ENCODE measurements at places on chromosomes 2 and 18. TPM values are rescaled to one million over a fixed set of nuclear protein-coding genes. Genes with fewer than 3 reads are reported as not detected.

DNA sequence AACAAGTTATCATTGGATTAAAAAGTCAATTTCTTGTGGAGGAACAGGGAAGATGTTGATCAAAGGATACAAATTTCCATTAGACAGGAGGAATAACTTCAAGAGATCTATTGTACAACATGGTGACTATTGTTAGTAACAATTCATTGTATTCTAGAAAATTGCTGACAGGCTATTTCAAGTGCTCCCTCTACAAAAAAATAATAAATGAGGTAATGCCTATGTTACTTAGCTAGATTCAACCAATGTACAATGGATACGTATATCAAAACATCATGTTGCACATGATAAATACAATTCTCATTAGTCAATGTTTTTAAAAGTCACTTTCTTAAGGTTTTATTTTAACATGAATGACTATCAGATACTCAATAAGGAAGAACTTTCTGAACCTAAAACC, 33.5 kb downstream of the TFCP2L1 start:
- H3K27ac ChIP-seq: no peak overlapping the region
- H3K4me1 ChIP-seq: no peaks in the 10 kb centered on the region
- H3K36me3 ChIP-seq: no peaks in the 10 kb centered on the region
- DNase-seq: no peak
- H3K4me3 ChIP-seq: no peak overlapping the region

- no peaks in the 10 kb centered on the region for H3K27me3 ChIP-seq
- no peak for DNase-seq
- peaks cover 32% of the 10 kb centered on the region for H3K36me3 ChIP-seq
- H3K4me3 ChIP-seq: no peak overlapping the region
- peaks cover 19% of the 10 kb centered on the region for H3K4me1 ChIP-seq
- H3K27ac ChIP-seq: no peak overlapping the region
Measured at GRCh38 chr2:201344663-201345366, 12.3 kb downstream of the FLACC1 start.

- peaks cover 1% of the 10 kb centered on the region for H3K4me1 ChIP-seq
- DNase-seq: no peak
- H3K27me3 ChIP-seq: peaks cover 2% of the 10 kb centered on the region
- no peak overlapping the region for H3K4me3 ChIP-seq
- H3K27ac ChIP-seq: no peak overlapping the region
Measured at GRCh38 chr18:21181766-21182165, 60.3 kb upstream of the GREB1L start.

GRCh38 chr2:46260305-46260704, 36.9 kb upstream of the EPAS1 start:
- peaks cover 4% of the 10 kb centered on the region for H3K27me3 ChIP-seq
- peaks cover 5% of the 10 kb centered on the region for H3K4me1 ChIP-seq
- no peak for DNase-seq
- no peaks in the 10 kb centered on the region for H3K36me3 ChIP-seq
- H3K27ac ChIP-seq: no peak overlapping the region
- H3K4me3 ChIP-seq: no peak overlapping the region

DNA sequence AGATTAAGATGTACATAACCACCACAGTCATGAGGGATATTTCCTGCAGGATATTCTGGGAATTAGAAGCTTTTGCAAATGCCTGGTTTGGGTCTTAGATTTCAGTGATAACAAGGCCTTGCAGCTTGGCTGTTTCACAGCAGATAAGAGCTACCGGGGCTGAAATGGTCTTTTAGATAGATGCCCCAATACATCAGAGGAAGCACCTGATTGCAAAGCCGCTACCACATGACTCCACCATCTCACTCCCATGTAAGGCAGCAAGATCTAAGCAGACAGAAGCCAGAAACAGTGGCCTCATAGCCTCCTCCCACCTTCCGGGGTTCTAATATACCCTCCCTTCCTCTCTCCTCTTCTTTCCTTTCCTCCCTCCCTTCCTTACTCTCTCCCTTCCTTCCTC, 31.1 kb upstream of the EPG5 start:
- peaks cover 32% of the 10 kb centered on the region for H3K4me1 ChIP-seq
- DNase-seq: peak; percentile 27
- peak overlapping the region; percentile 70 for H3K27ac ChIP-seq
- no peaks in the 10 kb centered on the region for H3K27me3 ChIP-seq

DNA sequence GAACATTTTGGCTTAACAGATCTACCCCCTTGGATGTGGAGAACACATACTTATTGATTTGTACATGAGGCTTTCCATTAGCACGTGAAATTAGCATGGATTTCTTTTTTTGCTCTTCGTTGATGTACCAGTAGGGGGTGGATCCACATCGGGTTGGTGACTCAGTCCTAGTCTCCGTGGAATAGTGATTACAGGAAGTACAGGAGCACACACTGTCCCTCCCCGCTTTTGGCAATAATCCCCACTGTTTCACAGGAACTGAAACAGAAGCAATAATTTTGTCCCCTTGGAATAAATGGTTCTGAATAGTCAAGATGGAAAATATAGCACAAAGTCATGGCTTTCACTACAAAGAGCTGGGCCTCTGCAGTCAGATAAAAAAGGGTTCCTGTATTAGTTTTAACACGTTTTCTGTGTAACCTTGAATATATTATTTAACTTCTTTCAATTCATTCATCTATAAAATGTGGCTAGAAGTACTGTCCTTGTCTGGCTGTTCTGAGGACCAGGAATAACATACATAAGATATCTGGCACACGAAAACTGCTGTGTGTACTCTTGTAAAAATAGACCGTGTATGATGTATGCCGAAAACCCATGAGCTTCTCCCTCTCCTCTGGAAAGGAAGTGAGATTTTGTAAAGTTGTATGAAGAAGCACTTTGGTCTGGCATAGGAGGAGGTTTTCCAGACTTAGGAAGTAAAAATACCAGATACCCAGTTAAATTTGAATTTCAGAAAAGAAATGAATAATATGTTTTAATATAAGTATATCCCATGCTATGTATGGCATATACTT, 229.2 kb downstream of the GALR1 start:
- peaks cover 16% of the 10 kb centered on the region for H3K27me3 ChIP-seq
- DNase-seq: no peak
- H3K36me3 ChIP-seq: no peaks in the 10 kb centered on the region
- no peaks in the 10 kb centered on the region for H3K4me1 ChIP-seq

- peaks cover 5% of the 10 kb centered on the region for H3K4me1 ChIP-seq
- no peak for DNase-seq
- peaks cover 53% of the 10 kb centered on the region for H3K36me3 ChIP-seq
- no peaks in the 10 kb centered on the region for H3K27me3 ChIP-seq
Measured at GRCh38 chr2:65020943-65021528, 31.8 kb downstream of the SLC1A4 start.

DNA sequence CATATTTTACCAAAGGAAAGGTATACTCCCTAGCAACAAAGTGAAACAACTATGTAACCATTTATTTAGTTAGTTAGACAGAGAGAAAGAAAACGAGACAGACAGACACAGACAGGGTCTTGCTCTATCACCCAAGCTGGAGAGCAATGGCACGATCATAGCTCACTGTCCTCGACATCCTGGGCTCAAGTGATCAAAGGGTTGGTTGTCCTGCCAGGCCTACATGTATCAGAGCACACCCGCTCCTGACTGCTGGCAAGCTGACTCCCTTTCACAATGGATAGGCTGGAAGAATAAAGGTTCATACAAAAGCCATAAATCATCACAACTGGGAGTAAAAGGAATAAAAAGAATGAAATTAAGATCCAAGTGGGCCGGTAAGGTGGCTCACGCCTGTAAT, 53.5 kb downstream of the ATL2 start:
- H3K4me3 ChIP-seq: no peak overlapping the region
- no peak for DNase-seq
- H3K4me1 ChIP-seq: peaks cover 8% of the 10 kb centered on the region
- peaks cover 22% of the 10 kb centered on the region for H3K36me3 ChIP-seq
- no peaks in the 10 kb centered on the region for H3K27me3 ChIP-seq

GRCh38 chr2:207692206-207693065, 19.0 kb upstream of the CCNYL1 start:
- H3K27me3 ChIP-seq: no peaks in the 10 kb centered on the region
- H3K4me3 ChIP-seq: no peak overlapping the region
- no peaks in the 10 kb centered on the region for H3K36me3 ChIP-seq
- H3K27ac ChIP-seq: no peak overlapping the region
- peaks cover 11% of the 10 kb centered on the region for H3K4me1 ChIP-seq

GRCh38 chr2:175445281-175445680, 263.8 kb upstream of the ATP5MC3 start:
- no peak overlapping the region for H3K4me3 ChIP-seq
- DNase-seq: no peak
- no peaks in the 10 kb centered on the region for H3K4me1 ChIP-seq
- no peaks in the 10 kb centered on the region for H3K36me3 ChIP-seq
- H3K27me3 ChIP-seq: no peaks in the 10 kb centered on the region

RAX gene
- total RNA-seq: not detected

SULT1C4 gene
- total RNA-seq: not detected

EMILIN1 gene
- total RNA-seq: 0.70 TPM

PAX3 gene
- total RNA-seq: not detected

Measured in activated CD4-positive, alpha-beta memory T cell treated with anti-CD3 and anti-CD28 coated beads, Interleukin-2, amount 10 ng/mL, durations not matched to agents 7 days and 5 days (primary cell).